ENCODE measurements at places on chromosomes 11 and 22.

DNA sequence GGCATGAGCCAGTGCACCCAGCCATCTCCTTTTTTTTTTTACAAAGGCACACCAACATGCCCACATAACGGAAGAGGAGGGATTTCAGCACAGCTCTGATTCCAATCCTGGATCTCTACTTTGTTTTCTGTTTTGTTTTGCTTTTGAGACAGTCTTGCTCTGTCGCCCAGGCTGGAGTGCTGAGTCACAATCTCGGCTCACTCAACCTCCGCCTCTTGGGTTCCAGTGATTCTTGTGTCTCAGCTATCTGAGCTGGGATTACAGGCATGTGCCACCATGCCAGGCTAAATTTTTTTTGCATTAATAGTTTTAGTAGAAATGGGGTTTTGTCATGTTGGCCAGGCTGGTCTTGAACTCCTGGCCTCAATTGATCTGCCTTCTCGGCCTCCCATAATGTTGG lies 28.1 kb downstream of the VSTM5 start:
- no peak for DNase-seq

GRCh38 chr22:38957808-38958650 lies 620 bp downstream of the APOBEC3A start:
- DNase-seq: no peak

DNA sequence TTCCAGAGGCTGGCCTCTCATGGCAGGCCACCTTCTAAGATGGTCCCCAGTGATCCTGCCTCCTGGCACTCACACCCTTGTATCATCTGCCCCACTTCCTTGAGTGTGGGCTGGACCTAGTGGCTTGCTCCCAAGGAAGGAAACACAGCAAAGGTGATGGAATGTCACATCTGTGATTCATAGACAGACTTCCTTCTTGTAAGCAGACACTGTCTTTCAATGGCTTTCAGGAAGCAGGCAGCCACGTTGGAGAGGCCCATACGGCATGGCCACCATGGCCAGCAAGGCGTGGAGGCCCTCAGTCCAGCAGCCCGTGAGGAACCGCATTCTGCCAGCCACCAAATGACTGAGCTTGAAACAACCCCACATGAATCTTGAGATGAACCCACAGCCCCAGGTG lies 11.3 kb downstream of the LMO1 start:
- no peak for DNase-seq

- no peak for DNase-seq
These were observed 2.2 kb downstream of the SLC39A13 start for GRCh38 chr11:47410370-47411264.

DNA sequence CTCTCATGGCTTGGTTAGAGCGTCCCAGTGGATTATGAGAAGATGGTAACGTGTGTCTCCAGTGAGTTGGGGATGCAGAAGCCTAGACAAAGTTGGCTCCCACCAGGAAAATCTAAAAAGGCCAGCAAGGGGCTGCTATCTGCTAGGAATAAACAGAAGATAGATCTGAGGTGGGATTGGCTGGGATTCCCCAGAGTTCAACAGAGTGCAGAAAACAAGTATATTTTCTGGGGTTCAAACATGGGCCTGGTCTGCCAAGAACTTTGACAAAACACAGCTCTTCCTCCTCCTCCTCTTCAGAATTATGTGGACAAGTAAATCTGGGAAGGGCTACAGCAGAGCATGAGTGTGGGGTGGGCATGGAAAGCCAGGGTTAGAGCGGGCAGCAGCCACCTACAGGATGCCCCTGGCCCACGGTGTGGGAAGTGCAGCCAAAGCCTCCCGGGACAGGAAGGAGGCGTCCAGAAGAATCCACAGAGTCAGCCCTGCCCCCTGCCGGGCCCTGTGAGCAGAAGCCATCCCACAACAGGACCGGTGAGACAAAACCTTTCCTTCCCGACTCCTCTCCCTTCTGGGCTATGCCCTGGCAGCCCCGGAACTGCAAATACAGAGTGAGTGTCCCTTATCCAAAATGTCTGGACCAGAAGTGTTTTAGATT lies 67.1 kb downstream of the CD82 start:
- DNase-seq: no peak

- DNase-seq: no peak
These were observed 107.1 kb upstream of the RASSF10 start for GRCh38 chr11:12901874-12902481.

GRCh38 chr22:29269230-29269604 lies 1.1 kb downstream of the EWSR1 start:
- no peak for DNase-seq

- no peak for DNase-seq
These were observed 588.1 kb downstream of the NELL1 start for GRCh38 chr11:21257461-21257860.

DNA sequence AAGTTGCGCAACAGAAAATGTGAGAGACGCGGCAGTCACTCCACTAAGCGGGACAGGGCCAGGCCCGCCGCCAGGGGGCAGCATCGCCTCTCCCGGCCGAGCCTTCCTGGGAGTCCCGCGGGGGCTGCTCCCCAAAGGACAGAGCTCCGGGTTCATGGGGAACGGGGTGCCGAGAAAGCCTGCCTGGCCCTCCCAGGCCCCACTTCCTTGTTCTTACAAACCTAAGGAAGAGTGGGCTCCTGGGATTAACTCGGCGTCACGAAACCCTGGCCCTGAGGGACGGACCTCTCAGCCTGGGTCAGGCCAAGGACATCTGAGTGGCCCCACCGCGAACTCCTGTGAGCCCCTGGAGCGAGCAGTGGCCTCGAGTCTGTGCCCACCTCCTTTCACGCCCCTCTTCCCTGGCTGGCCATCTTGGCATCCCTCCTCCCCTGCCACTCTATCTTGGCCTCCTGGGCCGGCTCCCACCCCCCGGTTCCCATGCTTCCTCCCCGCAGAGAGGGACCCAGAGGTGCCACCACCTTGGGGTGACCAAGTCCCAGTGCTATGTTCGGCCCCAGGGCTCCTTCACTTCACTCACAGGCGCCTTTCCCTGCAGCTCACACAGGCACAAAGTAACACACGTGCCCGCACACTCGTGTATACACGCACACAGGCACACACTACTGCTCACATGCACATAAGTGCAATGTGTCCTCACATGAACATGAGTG lies 99.9 kb upstream of the FGF3 start:
- no peak for DNase-seq

DNA sequence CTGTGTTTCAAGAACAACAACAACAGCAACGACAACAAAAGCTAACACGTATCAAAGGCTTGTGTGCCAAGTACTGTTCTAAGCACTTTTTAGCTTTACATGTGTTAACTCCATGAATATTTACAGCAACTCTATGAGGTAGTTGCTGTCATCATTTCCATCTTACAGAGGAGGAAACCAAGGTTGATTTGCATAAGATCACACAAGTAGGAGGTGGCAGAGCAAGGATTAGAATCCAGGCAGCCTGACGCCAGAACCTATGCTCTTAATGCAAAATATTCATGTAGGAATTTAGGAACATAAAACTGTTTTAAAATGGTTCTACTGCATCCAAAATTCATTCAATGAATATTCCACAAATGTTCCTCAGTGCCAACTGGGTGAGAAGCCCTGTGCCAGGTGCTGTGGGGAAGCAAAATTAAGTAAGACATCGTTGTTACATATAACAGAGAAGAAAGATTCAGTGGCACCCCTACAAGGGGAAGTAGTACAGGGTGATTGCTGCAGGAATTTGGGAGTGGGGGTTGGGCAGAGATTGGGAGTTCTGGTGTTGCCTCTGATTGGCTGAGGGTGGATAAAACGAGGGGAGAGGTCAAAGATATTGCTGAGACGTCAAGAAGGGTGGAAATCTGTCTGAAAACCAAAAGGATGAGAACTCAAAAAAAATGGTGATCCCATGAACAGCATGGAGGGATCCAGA lies 86.1 kb upstream of the ARHGAP20 start:
- no peak for DNase-seq

GRCh38 chr22:30857791-30858190 lies 110.8 kb downstream of the MORC2 start:
- no peak for DNase-seq

- no peak for DNase-seq
These were observed 1.4 kb downstream of the ASCL2 start for GRCh38 chr11:2268729-2269600.

GRCh38 chr11:63146581-63146980 lies 2.6 kb upstream of the SLC22A24 start:
- DNase-seq: no peak

GRCh38 chr11:17894929-17895658 lies 117.8 kb downstream of the SERGEF start:
- no peak for DNase-seq

DNA sequence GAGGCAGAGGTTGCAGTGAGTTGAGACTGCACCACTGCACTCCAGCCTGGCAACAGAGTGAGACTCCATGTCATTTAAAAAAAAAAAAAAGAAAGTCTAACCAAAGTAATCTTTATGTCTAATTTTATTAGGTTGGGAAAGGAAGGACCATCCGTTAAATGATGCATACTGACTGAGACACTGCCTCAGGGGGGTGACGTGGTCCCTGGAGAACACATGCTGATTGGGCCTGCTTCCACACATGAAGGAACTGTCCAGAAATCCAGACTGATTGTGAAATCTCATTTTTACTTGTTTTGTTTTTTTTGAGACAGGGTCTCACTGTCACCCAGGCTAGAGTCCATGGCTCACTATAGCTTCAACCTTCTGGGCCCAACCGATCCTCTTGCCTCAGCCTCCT lies 5.5 kb downstream of the SF3A1 start:
- DNase-seq: no peak

All from cortex of kidney (tissue), 1 donor.